NT2/D1 (cell line): ENCODE measurements at places on chromosomes 2 and 18.
A peak's percentile ranks its signal among the peaks of the same experiment; 100 is the strongest.

- no peak for DNase-seq
Measured at GRCh38 chr2:152437276-152438108, 102.5 kb downstream of the FMNL2 start.

GRCh38 chr2:189179570-189179950, at the start of gene COL5A2:
TSS of gene COL5A2 (minus strand) at chr2:189179761. CDS start at chr2:189179604, 157 bp downstream.
- no peak for DNase-seq

DNA sequence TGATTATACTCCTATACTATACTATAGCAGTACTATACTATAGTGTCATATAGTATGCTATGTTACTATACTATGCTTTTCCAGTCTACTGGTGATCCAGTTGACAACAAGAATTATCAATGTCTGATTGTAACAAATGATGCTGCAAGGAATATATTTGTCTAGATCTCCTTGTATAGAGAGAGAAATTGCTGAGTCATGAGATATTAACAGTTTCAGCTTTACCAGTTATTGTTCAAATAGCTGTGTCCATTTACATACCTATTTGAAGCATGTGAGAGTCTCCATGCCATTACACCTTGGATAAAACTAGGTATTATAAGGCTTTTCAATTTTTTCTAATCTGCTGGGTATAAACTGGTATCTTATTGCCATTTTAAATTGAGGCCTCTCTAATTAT, 136.4 kb upstream of the SKOR2 start:
- no peak for DNase-seq

GRCh38 chr2:173048897-173049661, 26.6 kb upstream of the MAP3K20 start:
- no peak for DNase-seq

DNA sequence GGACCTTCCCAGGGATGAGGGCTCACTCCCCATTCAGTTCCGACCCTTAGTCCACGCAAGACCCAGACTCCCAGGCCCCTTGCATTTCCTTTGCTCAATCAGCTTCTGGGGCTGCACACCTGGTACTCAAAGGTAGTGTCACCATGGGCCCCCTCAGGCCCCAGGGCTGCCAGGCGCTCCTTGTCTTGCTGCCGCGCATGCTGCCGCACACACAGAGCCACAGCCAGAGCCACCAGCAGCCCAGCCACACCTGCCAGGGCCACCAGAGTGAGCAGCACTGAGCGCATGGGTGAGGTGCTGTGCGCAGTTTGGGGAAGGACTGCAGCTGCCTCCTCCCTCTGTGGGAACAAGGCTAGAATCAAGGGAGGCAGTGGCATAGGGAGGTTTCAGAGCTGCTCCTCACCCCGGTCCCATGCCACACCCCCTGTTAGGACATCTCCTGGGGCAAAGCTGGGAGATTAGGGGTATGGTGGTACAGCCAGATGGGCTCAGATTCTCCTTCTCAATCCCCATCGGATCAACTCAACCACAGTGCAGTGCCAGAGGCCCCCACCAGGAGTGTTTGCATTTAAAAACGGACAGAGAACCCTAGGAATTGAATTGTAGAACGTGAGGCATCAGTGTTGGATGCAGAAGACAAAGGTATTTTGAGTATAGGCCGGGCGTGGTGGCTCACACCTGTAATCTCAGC, 11.3 kb downstream of the PTPRN start:
- no peak for DNase-seq

GRCh38 chr2:172249986-172250385, 147.3 kb upstream of the DLX2 start:
- no peak for DNase-seq

DNA sequence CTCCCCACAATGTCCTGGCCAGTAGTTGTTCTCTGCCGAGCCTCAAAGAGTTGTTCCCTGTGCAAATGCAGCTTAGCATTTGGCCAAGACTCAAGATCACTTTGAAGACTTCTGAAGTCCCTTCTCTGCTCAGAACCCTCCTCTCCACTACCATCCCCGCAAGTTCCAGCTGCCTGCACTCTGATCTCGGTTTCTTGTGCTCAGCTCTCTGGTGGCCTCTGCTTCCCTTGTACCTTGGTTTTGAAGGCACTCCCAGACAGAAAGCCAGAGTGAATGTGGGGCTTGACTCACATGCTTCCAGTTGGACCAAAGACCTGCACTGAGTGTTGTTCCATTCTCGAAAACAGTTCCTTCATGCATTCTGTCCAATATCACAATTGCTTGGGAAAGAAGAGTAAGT, 28.6 kb downstream of the CRACDL start:
- DNase-seq: no peak

GRCh38 chr18:3972291-3972930, 482.7 kb downstream of the DLGAP1 start:
- DNase-seq: no peak

GRCh38 chr18:57576316-57576715, 10.2 kb downstream of the FECH start:
- no peak for DNase-seq

GRCh38 chr2:171297956-171298355, 135.8 kb downstream of the METTL8 start:
- no peak for DNase-seq

GRCh38 chr2:212922701-212923100, 228.7 kb downstream of the IKZF2 start:
- DNase-seq: no peak

DNA sequence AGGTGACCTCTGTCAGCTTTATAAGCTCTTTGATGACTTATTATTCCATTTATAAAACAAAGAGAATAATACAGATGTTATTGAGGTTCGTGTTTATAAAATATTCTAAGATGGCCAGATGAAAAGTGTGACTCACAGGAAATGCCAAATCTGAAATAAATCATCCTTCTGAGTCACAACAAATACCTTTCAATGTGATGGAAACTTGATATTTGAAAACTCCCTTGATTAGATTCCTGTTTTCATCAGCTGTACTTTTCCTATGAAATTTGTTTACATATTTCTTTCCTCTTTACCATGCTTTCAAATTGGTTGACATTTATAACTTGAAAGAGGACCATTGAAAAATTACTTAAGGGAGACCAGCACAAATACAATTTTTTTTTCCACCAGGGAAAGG, 30.6 kb upstream of the PPP1R1C start:
- DNase-seq: no peak

- no peak for DNase-seq
Measured at GRCh38 chr2:75606761-75607399, 39.7 kb upstream of the MRPL19 start.

DNA sequence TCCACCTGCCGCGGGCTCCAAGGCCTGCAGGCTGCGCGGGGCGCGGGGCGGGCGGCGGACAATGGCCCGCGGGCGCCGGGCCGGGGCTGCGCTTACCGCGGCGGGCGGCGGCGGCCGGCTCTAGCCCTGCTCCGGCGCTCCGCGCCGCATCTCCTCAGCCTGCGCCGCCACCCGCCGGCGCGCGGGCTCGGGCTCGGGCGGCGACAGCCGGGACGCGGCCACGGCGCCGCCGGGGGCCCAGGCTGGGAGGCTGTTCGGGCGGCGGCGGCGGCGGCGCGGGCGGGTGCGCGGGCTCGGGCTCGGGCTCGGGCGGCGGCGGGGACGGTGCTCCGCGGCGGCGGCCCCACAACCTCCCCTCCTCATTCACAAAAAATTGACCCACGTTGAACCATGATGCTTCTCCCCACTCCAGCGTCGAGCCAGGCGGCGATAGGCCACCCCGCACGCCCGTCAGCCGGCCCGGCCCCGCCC, at the start of gene HDAC4:
HDAC4 (minus strand) TSS at position 425 of the 471 bp plus-strand sequence. CDS start 48,321 bp downstream, outside the sequence.
- no peak for DNase-seq

DNA sequence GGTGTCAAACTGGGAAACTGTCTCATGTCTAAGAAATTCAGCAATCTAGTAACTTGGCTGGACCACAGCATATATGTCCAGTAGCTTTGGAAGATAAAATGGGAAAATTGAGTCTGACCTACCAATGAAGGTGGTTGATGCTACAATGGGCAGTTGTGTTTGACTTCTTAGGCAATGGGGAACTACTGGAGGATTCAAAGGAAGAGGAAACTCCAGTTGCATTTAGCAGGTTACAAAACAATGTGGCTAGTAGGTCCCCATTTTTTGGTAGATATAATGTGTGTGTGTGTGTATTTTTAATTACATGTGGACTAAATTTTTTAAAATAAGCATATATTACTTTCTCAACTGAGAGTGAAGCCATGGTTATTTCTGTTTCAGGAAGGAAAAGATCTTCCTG, 427.7 kb downstream of the NBAS start:
- DNase-seq: no peak

GRCh38 chr2:145750612-145751011, 1230.7 kb upstream of the ZEB2 start:
- DNase-seq: no peak

- DNase-seq: no peak
Measured at GRCh38 chr2:120005834-120006521, 6.9 kb upstream of the EPB41L5 start.

DNA sequence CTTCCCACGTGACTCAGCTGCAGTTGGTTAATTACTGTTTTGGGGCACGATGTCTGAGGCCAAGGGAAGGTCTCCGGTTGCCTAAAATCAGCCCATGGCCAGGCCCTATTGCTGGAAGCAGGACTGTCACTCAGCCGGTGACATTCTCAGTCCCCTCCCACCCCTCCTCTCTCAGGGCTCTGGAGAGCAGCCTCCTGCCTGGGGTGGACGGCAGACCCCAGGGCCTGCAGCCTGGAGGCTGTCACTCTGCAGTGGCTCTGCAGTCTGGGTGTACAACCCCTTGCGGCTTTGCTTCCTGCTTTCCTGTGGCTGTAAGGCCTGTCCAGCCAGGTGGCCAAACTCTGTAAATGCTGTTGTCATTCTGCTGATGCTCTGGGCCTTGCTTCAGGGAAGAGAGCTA, 32.8 kb downstream of the ZBTB7C start:
- no peak for DNase-seq

GRCh38 chr2:56770490-56770889, 586.7 kb downstream of the CCDC85A start:
- DNase-seq: no peak

DNA sequence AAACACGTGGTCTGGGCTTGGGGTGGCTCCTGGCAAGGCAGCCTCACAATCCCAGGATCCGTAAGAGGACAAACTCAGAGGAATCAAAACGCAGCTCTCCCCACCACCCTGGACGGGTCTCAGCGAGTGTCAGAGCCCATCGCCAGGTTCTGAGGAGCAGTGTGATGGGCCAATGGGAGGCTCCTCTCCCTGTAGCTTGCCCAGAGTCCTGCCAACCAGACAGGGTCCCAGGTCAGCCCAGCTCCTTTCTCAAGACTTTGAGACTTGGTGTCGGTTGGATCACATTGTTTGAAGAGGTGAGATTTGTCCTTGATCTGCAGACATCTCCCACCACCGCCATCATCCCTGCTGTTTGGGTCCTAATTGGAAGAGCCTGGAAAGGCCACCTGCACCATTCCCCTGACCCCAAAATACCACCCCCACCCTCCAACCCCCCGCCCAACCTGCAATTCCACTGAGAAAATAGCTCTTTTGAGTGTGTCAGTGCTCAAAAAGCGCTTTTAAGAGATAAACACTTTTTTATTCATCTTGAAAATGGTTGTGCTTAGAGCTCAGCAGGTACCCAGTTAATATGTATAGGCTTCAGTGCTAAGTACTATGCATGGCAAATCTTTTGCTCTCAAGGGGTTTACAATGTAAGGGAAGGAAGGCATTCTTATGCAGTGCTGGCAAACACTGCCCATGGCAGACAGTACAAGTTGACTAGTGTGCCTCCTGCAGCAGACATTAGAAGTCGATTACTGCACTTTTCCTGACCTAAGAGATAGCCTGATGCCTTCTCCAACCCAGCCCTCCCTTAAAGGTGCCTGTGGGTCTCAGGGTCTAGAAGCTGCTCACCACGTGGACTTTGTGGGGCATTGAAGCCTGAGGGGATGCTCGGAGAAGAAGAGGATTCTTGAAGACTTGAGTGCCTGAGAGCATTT, 50.6 kb downstream of the GLI2 start:
- peak; percentile 90 for DNase-seq

DNA sequence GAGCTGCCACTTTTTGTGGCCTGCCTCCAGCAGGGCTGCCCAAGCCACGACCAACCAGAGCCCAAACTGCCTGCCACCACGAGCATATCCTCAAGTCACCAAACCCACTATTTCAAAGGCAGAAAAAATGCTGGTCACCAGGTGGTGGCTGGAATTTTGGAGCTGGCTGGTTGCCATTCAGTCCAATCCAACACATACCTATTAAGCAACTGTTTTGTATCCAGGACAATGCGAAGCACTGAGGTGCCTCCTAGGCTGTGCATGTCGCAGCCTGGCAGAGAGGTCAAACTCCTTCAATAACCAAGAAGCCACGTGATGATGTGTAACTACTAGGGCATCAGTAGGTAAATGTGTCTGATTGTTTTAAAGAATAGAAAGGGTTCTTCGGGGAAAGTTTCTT, 108.3 kb upstream of the PPP1CB start:
- DNase-seq: no peak

DNA sequence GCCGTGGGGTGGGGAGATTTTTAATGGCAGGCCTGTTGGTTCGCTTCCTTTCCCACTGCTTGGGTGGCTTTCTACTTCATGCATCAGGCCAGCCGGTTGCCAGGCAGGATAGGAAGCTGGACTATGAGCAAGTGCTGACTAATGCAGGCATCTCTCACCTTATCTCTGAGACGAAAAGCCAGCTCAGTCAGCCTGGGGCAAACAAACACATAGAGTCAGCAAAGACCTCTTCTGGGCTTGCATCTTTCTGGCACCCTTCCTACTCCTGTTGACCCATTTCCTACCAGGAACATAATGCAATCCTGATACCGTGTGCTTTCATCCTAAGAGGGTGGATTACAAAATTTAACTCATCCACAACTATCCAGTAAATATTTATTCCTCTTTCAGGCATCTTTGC, 416.6 kb upstream of the MEX3C start:
- DNase-seq: no peak

DNA sequence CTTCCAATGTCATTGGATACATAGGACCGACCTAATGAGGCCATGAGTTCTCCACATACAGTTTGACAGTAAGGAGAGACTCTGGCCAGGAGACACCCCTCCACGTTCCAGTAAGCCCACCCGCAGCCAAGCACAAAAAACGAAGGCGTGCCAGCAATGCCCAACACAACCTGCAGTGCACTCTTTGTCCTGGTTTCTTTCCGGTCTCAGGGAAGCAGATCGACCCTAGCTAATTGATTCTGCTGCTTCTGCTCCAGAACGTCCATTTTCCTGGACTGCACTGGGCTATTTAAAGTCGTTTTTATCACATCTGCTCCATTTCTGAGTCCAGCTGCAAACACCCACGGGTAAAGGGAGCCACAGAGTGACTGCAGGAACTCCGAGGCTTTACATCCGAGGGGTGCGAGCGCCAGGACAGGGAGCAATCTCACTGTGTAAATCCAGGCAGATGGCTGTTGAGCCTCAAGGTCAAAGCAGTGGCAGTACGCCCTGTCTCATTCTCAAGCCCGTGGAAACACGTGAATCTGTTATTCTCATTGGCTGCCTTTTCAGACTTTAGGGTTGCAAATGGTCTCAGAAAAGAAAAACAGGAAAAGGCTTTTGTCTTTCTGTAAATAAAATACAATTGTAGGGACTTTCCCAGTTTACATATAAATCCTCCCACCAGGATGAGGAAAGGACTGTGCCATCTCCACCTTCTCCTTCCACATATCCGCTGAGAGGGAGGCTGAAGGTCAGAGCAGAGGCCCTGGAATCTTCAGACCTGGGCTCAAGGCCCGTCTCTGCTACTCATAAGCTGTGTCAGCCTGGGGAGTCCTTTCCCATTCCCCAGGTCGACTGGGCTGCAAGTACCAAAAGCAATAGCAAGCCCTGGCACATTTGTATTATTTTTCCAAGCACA, 40.7 kb downstream of the TMEM163 start:
- DNase-seq: no peak
